ENCODE measurements at places on chromosomes 7 and 10. TPM values are rescaled to one million over a fixed set of nuclear protein-coding genes. Genes with fewer than 3 reads are reported as not detected.

The LRRC27 gene
- 3.6 TPM for total RNA-seq

The SPACDR gene
- total RNA-seq: 1.1 TPM

DNA sequence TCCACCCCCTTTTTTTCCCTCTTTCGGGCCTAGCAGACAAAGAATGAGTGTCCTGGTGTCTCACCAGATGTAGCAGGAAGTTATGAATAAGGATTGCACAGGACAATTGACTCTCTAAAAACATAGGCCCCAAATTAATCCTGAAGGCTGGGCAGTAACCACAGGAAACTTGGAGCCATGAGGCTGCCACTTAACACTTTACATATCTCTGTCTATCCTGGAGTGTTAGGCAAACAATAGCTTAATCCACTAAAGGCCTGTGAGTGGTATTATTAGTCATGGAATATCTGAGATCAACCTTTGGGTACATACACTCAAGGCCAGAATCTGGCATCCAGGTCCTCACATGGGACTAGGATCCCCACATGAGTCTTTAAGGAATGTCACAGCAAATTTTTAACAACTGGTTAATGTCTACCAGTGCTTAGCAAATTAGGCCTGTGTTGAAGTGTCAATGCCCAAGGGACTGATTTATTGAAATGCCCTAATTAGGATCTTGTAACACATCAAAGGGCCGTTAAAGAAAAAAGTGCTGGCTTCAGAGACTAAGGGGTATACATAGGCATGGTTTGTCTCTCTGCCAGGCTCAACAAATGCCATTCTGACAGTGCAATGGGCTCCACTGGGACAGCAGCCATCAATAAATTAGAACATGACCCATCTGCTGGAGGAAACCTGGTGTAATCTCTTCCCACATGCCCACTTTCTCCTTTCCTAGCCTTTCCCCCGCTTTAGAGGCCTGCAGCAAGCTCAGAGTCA is 196.7 kb upstream of the TBX20 start:
- no peak for DNase-seq

- no peak for DNase-seq
These were observed 25.3 kb downstream of the VWDE start for GRCh38 chr7:12378389-12378788.

The HOXA1 gene
- total RNA-seq: 0.83 TPM

Data from IMR-90 (cell line).